ENCODE measurements at places on chromosomes 12 and 14.

DNA sequence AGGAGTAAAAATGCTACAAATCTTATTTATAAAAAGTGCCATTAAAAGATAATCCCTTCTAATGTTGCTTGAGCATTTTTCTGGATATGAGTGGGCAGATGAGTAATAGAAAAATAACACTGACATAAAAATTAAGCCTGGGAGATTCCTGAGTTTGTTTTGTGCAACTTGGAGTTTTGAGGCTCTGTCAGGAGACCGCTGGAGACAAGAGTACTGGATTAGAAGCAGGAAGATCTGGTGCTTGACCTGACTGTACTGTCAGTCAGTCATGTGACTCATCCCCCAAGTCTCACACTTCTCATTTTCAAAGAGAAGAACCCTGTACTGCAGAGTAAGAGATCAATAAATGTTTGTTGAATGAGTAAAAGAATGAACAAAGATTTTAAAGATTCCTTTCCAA lies 29.4 kb downstream of the ANO4 start:
- DNase-seq: no peak

DNA sequence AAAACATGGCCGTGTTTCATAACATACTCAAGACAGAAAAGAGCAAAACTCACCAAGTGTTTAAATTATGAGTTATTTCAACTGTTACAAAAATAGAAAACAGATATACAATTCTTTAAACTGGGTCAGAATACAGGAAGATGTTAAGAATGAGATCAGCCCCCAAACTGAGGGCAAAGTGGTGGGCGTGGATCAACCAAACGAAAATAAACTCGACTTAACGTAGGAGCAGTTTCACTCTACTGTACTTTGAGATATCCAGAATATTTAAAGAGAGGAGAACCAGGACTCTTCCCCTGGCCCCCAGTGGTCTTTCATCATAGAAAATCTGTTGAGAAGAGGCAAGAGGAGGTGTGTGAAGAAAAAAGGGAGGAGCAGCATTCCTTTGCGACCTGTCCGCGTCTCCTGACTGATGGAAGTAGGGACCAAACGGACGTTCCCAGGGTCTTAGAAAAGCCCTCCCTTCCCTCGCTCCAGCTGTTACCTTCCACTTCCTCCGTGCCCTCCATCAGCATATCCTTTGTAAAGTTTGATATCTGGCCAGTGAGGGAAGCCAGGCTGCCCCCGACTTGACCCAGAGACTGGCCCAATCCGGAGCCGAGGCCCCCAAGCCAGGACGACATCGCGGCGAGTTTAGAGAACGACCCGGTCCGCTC lies 668 bp downstream of the TRIP11 start:
- DNase-seq: no peak

- DNase-seq: no peak
Measured at GRCh38 chr14:81511111-81511904, 22.3 kb downstream of the SEL1L start.

GRCh38 chr14:60643463-60644314 lies 5.6 kb downstream of the SIX1 start:
- no peak for DNase-seq

GRCh38 chr14:77616133-77616453 lies 344 bp downstream of the SPTLC2 start:
- DNase-seq: no peak

DNA sequence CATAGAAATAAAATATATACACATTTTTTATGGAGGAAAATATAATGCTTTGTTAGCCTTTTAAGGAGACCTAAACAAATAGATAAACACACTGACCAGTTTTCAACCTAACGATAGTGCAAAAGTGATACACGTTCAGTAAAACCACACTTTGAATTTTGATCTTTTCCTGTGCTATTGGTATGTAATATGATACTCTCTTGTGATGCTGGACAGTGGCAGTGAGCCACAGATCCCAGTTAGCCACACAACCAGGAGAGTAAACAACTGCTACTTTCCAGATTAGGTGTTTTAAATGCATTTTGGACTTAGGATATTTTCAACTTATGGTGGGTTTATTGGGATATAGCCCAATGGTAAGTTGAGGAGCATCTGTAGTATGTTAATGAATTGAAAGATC lies 243.1 kb downstream of the ERC1 start:
- no peak for DNase-seq

- DNase-seq: no peak
Measured at GRCh38 chr12:104097954-104098353, 33.6 kb downstream of the HCFC2 start.

- DNase-seq: no peak
Measured at GRCh38 chr12:97481428-97481827, 18.8 kb downstream of the RMST start.

GRCh38 chr12:49955899-49956662 lies 5.5 kb downstream of the AQP2 start:
- no peak for DNase-seq

DNA sequence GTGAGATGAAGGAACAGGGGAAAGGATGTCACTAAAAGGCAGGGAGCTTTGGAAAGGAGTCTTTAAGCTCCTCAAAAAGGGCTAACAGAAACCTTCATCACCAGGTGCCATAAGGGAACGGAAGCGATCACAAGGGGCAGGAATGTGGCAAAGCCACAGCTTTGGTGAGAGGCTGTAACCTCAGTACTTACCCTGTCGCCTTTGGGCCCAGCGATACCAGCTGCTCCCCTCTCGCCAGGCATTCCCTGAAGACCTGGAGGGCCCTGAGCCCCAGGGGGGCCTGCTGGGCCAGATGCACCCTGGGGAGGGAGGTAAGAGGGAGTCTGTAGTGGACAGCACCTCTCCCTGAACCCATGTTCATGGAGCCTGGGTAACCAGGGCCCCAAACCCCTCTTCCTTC lies 18.9 kb downstream of the TMEM106C start:
- no peak for DNase-seq

DNA sequence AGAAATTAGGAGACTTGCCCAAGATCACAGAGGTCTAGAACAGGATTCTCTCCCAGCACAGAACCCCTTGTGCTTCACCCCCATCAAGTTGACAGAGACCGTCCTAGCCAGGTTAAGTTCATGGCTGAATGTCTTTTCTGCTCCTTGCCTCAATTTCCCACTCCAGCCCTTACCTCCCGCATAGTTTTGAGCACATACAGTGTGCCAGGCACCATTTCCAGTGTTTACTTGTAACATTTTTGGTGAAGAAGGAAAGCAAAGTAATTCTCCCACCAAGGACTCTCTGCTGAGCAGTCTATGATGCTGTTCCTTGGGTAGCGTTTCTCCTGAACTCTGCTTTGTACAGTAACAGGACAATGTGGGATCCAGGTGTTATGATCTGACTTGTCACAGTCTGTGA lies 1.2 kb downstream of the ABHD4 start:
- no peak for DNase-seq

GRCh38 chr12:27901959-27902358 lies 70.6 kb downstream of the PTHLH start:
- DNase-seq: no peak

DNA sequence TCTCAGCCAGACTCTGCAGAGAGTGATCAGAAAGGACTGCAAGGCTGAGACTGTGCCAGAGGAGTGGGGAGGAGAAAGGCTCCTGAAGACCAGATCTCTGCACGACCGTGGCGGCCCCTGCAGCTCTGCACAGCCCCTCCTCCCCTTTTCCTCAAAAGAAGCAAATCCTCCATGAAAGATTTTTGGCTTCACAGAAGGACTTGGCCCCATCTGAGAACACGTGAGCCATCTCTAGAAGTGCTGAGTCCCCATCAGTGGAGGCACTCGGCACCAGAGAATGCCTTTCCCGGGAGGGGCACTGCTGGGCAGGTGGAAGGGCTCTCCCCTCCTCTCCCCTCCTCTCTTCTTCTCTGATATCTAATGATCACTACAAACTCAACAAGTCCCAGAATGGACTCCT lies 6.8 kb downstream of the FIGNL2 start:
- no peak for DNase-seq

DNA sequence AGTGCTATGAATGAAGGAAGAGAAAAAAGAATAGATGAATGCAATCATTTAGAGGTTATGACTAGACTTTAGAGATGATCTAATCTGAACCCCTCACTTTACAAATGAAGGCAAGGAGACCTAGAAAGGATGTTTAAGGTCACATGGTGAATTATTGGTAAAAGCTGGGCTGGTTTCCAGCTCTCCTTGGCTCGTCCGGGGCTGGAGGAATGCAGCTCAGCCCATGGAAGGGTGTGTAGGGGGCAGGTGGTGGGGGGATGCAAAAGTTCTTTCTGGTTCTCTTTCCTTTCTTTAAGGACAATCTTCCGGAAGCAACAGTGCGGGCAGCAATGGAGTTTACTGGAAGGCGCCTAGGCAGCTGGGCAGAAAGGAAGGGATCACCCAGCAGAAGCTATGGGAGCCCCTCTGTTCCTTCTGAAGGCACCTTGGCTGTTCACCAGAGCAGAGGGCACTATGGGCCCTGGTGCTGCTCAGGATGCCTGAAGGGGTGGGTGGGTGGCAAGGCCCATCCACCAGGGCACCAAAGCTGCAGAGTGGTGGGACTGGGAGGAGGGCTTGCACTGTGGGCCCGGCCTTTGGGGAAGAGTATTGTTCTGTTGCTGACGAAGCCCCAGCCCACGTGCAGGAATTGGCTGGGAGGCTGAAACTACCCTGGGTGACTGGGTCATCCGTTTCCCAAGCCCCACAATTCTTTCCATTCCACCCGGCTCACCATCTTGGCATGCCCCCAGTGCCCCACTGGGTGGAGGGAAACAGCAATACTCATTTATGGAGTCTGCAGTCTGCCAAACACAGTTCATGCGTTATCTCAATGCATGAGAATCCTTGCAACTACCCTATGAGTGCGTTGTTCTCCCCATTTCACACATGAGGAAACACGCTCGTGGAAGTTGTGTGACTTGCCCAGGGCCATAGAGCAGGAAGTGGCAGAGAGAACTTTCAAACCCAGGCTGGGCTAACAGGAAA lies 78.2 kb downstream of the IRF2BPL start:
- DNase-seq: no peak

GRCh38 chr12:26027401-26027800 lies 68.9 kb downstream of the RASSF8 start:
- no peak for DNase-seq

DNA sequence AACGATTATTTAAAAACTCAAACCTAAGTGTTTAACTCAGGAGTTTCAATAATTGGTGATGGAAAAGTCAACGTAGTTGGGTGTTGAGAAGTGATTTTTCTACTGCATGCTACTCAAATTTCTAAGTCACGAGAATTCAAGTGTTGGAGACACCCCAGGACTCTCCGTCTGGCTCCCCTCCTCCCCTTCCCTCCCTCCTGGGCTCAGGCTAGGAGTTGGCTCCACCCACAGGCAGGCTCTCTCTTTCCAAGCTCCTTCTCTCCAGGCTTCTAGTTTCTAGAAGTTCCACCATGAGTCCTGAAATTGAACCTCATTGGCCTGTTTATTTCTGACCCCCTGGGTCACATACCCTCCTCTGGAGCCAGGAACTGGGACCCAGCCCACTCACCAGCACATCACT lies 73.0 kb downstream of the TMEM132D start:
- no peak for DNase-seq

Data from activated CD4-positive, CD25-positive, alpha-beta regulatory T cell (primary cell).